ENCODE measurements at places on chromosomes 3 and 15.

- DNase-seq, result no peak
Measured at GRCh38 chr3:195194559-195195206, 76.3 kb downstream of the XXYLT1 start.

- no peak for DNase-seq
Measured at GRCh38 chr3:14962762-14963161, 15.4 kb downstream of the NR2C2 start.

- DNase-seq, result no peak
Measured at GRCh38 chr15:71496336-71496955, 313.9 kb upstream of the NR2E3 start.

GRCh38 chr15:90883976-90884718 lies at the start of gene FES:
TSS of gene FES (plus strand) at chr15:90884504. CDS start at chr15:90885046, 542 bp downstream.
- DNase-seq, result no peak

DNA sequence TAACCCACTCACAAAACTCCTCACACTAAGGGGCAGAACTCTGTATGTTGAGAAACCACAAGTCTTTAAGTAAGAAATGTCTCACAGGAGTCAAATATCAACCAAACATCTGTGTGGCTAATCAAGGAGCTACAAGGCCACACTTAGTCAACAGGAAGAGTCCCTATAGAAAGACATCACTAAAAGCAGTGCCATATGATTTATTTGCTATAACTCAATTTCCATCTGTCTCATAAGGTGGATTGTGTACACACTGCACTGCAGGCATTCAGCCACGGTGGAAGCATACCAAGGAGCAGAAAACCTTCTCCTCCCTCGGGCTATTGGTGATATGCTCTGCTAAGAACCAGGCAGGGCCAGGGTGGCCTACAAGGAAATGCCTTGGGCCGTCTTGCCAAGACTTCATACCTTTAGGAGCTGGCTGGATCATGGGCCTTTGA lies 197.6 kb upstream of the CFAP20DC start:
- no peak for DNase-seq

GRCh38 chr15:83850501-83851245 lies 196.8 kb downstream of the ADAMTSL3 start:
- DNase-seq, result no peak

- no peak for DNase-seq
Measured at GRCh38 chr3:106276755-106277612, 408.2 kb upstream of the CBLB start.

DNA sequence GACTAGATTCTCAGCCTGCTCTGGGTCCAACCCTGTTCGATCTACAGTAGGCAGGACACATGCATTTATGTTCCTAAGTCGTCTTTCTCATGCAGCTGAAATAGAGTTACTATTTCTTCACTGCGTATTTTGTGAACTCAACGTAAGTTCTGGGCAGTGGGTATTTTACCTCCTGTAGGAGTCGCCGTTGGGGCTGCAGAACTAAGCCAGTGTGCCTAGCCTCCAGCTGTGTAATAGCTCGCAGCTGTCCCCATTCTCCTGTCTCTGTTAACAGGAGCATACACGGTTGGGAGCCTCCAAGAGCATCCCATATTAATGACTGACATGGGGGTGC lies 58.4 kb upstream of the HRH1 start:
- DNase-seq, result no peak

DNA sequence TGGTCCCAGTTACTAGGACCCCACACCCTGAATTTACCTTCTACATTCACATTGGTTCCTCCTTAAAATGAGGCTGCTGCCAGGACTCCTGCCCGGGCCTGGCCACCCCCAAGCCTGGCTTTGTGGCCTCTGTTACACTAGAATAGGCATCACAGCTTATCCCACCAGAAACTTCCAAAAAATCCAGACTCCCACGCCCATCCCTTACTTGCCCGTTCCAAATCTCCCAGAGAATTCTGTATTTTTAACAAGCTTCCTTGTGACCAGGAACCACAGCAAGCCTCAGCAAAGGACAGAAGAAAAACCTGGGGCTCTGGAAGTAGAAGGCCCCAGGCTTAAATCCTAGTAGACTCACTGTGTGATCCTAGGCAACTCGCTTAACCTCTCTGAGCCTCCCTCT lies 36.0 kb upstream of the SLC6A1 start:
- DNase-seq, result no peak

DNA sequence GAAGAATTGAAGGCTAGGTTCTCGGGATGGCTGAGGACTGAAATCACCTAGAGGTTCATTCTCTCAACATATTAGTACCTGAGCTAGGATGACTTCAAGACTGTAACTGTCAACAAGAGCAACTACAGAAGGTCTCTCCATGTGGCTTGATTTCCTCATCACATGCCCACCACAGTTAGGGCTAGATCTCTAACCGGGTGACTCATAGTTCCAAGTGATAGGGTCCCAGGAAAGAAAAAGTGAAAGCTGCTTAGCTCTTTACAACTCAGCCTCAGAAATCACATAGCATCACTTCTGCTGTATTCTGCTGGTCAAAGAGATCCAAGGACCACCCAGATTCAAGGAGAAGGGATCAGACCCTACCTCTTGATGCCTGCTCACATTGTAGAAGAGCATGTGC lies 165.4 kb upstream of the AGTR1 start:
- no peak for DNase-seq

GRCh38 chr3:197599089-197599765 lies 43.5 kb upstream of the BDH1 start:
- peak; percentile 59 for DNase-seq

GRCh38 chr3:115831864-115832263 lies 208.6 kb downstream of the GAP43 start:
- DNase-seq, result no peak

- no peak for DNase-seq
Measured at GRCh38 chr15:98476559-98476958, 171.8 kb upstream of the IGF1R start.

GRCh38 chr3:172217877-172218276 lies 178.5 kb downstream of the FNDC3B start:
- DNase-seq, result no peak

DNA sequence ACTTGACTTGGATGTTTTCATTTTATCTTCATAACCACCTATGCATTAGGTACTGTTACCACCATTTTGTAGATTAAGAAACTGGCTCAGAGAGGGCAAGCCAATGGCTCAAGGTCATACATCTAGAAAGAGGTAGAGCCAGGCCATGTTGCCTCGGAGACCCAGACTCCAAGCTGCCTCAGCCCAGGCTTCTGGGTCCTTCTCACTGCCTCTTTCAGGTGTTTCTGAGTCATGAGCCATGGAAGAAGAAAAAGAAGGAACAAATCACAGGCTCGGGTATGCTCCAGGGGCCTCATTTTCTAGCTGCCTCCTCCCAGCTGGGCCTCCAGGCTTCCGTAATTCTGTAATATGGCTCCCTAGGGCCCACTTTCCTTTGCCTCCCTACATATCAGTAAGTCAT lies 226.5 kb upstream of the TOPAZ1 start:
- no peak for DNase-seq

DNA sequence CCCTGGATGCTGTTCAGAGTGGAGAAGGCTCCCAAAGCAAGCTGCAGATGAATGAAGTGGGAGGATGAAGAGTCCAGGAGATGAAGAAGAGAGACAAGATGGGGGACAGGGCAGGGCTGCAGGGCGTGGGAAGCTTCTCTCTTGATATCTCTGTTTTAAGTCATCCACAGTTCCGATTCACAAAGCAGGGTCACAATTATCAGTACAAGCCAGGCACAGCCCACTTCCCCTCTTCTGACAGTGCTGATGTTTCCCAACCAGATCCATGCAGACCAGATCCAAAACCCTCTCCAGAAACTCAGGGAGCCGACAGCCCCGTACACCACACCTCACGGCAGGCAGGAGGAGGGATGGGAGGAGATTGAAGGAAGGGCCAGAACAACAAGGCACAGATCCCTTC lies 31.1 kb downstream of the NTRK3 start:
- DNase-seq, result no peak

- no peak for DNase-seq
Measured at GRCh38 chr3:86978111-86978551, 12.8 kb downstream of the VGLL3 start.

DNA sequence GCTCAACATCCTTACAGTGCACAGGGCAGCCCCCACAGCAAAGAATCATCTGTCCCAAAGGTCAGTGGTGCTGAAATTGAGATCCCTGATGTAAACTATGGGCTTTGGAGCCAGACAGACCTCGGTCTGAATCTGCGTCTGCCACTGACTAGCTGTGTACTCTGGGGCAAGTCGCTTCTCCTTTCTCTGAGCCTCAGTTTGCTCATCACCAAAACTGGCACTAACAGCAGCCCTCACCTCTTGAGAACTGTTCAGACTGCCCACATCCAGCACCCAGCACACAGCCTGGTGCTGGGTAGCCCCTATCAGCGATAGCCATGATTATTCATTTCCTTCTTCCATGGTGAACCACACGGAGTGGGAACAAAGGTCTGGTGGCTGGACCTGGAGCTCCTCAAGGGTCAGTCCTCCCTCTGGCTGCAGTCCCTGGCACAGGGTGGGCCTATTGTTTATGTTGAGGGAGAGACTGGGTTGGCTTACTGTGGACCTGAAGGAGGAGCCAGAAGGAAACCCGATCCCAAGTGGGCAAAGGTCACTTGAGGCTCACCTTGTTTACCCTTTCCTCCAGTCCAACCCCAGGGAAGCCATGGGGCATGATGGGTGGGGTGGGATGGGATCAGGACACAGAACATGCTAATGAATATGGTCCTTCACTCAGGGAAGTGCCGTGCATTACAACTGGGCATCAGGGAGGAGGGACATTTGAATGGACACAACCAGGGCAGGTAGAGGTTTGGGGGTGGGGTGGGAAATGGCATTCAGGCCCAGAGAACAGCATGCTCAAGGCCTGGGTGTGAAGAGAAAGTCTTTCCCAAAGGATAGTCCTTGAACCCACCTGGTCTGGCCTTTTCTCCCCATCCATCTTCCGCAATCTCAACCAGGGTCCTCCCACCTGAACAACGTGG lies 1.6 kb upstream of the PRKCD start:
- no peak for DNase-seq

DNA sequence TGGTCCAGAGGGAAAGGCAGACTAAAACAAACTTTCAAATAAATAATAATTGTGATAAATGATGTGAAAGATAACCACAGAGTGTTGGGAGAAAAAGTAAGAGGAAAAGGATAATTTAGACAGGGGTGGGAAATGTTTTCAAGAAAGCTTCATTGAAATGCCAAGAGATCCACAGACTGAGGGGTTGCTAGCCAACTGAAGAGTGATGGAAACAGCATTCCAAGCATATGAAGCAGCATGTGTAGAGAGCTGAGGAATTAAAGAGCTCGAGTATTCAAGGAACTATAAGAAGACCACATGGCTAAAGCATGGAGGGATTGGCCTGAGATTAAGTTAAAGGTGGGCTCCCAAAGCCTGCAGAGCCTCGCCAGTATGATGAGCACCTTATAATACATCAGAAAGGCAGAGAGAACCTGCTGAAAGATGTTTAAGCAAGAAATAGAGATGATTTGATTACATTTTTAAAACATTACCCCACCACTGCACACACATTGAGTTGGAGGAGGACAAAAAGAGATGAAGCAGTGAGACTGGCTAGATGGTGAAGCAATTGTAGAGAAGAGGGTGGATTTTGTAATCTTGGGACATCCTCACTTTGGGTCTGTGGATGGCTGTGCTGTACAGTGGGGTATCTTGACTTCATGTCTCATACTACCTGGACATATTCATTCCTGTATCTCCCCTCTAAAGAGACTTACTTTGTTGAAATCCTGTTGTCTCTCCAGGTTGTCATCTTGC lies 100.8 kb downstream of the STAC start:
- DNase-seq, result no peak

DNA sequence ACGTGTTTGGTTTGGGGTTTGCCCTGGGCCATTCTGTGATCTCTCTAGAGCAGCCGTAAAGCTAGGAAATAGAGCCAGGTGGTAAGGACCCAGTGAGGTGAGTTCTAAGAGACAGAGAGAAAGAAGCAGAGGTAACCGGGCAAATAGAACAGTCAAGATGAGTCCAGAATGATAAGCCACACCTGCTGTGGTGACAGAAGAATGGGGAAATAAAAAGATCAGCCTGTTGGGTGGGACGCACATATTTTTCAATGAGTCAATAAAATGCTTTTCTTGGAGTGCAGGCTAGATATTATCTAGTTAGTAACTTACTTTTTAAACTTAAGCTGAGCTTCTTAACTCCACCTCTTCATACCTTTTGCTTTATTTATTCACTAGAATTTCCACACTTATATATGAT lies 135.0 kb downstream of the NFKBIZ start:
- no peak for DNase-seq

GRCh38 chr3:42742259-42742658 lies 30.8 kb downstream of the CCDC13 start:
- no peak for DNase-seq

GRCh38 chr3:100032243-100032642 lies 82.1 kb downstream of the FILIP1L start:
- no peak for DNase-seq

DNA sequence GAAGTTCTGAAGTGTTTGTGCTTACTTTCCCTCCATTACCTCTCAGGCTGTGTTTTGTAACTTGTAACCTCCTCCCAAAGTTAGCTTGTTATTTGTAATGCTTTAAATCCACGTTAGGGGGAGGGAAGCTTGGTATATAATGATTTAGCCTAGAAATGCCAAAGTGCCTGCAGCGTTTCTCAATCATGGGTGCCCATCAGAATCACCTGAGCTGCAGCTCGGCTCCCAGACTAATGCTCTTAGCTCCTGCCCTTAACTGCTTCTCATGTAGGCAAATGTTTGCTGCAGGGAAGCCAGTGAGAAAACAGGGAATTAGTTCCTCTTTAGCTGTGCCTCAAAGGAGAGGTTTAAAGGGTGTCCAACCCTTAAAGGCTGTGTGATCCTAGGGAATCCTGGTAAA lies 219.2 kb upstream of the NAALADL2 start:
- DNase-seq, result no peak

GRCh38 chr3:14396031-14396692 lies 6.2 kb upstream of the SLC6A6 start:
- DNase-seq, result no peak

- DNase-seq, result no peak
Measured at GRCh38 chr15:51396921-51397320, 55.5 kb downstream of the GLDN start.

GRCh38 chr3:156492801-156493261 lies 62.1 kb downstream of the SSR3 start:
- no peak for DNase-seq

- DNase-seq, result no peak
Measured at GRCh38 chr15:70252056-70252950, 154.6 kb upstream of the TLE3 start.

DNA sequence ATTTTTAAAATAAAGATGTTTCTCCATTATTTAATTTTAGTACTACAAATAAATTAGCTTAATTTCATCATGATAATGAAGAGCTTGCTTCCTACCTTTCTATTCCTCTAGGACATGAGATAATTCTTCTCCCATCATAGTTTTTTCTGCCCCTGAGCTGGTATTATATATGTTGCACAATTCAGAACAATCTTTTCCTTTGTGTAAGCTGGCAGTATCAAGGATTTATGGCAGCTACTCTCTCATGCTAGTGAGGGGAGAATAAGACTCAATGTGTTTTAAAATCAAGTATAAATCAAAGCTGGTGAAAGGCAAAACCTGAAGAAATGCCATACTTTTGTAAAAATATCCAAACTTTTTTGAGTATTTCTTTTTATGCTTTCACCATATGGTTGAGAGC lies 1405.3 kb downstream of the SI start:
- DNase-seq, result no peak

All from stimulated activated CD4-positive, alpha-beta T cell treated with anti-CD3 and anti-CD28 coated beads, Interleukin-4, amount 100 ng/mL, for 4 hours (primary cell).